Activated T-helper 1 cell treated with anti-CD3 and anti-CD28 coated beads, Interleukin-2, amount 50 U/mL, for 16 hours (primary cell): ENCODE measurements at places on chromosomes 3 and 15.
A peak's percentile ranks its signal among the peaks of the same experiment; 100 is the strongest.

- no peak for DNase-seq
Measured at GRCh38 chr15:99921101-99921500, 187.9 kb upstream of the LYSMD4 start.

- no peak for DNase-seq
Measured at GRCh38 chr3:59558906-59559720, 509.3 kb upstream of the CFAP20DC start.

- DNase-seq: no peak
Measured at GRCh38 chr15:65189102-65189740, 4.1 kb upstream of the CLPX start.

DNA sequence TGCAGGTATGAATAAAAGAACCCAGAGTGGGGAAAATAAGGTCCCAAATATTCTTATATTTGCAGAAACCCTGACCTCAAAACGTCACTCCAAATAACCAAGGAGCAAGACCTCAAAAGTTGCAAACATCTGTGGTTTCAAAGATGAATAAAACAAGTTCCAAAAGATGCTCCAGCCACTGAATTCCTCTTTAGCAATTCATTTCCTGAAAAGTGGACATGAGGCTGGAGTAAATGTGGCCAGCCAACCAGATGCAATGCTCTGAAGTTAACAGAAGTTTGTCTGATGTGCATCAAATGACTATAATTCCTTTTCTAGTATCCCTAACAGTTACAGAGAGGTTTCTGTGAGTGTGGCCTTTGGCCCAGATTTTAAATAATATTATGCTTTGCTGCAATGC is 71.2 kb upstream of the WNT5A start:
- no peak for DNase-seq

GRCh38 chr3:168220556-168220955 is 124.8 kb upstream of the GOLIM4 start:
- no peak for DNase-seq

DNA sequence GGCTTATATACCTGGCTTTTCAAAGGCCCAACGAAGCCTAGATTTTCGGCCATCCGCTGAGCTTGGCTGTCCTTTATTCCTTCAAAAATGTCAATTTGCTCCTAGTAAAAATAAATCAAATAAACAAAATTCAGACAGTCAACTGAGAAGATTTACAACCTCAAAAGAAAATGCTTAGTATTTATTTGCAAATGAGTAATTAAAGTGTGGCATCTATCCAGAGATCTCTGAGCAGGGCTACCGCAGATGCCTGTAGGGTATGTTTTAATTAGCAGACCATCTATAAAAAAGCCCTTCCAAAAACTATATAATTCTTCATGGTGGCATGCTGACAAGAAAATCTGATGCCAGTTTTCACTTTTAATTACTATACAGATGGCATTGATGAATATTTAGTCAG is 136.2 kb downstream of the SUCLG2 start:
- no peak for DNase-seq

DNA sequence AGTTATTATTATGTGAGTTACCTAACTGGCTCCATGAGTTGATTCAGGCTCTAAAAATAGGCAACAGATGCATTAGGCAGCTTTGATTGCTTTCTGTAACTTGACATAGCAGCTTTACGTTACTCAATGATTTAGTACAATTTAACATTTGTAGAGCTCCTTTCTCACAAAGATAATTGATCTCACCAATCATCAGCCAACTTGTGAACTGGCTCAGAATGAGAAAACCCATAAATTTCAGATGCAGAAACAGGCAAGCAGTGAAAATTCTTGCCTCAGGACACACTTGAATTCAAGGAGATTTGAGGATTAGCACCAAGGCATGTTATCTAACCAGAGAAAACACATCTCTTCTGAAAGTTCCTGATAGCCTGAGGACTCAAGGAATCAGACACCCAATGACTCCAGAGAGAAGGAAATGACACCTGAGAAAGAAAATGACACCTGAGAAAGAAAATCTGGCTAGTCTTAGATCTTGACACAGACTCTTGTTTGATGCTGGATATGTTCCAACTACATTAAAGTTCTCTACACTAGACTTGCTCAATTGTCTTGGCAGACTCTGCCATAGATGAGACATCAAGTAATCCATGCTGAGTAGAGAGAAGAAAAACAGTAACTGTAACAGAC is 315.1 kb upstream of the CBLB start:
- no peak for DNase-seq

DNA sequence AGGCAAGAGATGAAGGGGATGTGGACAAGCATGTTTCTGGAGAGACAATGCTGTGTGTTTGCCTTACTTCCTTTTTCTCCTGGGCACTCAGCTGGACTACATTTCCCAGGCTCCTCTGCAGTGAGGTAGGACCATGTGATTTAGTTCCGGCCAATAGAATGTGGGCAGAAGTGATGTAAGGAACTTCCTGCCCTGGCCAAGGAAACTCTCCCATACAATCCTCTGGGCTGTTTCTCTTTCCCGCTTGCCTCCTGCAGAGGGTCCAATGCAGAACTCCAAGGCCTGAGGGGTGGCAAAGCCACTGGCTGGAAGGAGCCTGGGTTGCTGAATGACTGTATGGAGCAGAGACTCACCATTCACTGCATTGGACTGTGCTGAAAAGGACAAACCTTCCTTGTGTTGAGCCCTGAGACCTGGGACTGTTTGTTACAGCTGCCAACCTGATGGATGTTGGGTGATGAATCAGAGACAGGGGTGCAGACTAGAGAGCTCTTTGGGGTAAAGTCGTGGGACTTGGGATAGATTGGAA is 82.7 kb upstream of the SLC6A6 start:
- DNase-seq: no peak

GRCh38 chr3:189745622-189746021 is 114.4 kb downstream of the TP63 start:
- no peak for DNase-seq

GRCh38 chr3:101271728-101272127 is 48.6 kb downstream of the IMPG2 start:
- DNase-seq: no peak

DNA sequence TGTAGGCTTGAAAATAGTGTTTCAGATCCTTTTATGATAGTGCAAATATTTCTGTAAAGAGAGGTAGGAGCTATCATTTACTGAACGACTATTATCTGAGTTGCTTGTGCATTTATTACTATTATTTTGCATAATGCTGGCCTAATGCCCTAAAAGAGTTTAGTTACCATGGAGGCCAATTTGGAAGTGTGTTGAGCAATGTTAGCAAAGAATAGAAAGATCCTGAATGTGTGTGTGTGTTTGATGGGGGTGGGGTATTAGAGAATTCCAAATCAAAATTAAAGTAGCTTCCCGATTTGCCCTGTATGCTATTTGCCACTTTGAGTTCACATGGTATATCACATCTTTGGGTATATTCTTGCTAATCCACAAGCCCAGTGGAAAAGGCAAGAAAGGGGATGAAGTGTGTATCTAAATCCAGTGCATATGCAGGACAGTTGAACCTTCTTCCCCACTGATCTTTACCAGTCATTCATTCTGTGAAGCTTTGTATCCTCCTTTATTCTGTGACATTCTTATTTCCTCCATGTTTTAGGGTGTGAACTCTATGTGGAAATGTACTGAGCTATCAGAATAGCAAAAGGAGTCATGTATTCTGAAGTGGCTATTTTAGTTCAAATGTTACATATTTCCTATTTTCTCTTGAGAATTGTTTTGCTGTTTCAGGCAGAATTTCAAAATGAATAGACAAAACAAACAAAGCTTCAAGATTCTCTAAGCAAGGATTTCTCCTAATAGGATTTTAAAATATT is 45.7 kb upstream of the PLSCR5 start:
- no peak for DNase-seq

DNA sequence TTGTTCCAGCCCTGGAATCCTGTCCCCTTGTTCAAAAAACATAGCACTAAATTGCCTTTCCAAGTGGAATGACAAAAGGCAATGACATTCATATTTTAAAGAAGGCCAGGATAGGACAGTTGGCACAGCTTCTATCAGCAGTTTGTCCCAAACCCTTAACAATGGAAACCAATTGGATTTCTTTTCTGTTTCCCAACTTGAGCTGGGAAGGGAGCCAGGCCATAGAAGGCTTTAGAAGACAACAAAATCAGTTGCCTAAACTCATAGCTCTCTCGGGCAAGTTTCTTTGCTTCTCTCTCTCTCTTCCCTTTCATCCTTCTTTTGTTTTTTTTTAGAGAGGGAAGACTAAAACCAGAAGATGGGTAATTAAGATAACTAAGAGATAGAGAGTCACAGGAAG is 227.7 kb upstream of the TPRG1 start:
- DNase-seq: no peak

GRCh38 chr15:68528626-68529290 is 50.0 kb upstream of the CORO2B start:
- no peak for DNase-seq

DNA sequence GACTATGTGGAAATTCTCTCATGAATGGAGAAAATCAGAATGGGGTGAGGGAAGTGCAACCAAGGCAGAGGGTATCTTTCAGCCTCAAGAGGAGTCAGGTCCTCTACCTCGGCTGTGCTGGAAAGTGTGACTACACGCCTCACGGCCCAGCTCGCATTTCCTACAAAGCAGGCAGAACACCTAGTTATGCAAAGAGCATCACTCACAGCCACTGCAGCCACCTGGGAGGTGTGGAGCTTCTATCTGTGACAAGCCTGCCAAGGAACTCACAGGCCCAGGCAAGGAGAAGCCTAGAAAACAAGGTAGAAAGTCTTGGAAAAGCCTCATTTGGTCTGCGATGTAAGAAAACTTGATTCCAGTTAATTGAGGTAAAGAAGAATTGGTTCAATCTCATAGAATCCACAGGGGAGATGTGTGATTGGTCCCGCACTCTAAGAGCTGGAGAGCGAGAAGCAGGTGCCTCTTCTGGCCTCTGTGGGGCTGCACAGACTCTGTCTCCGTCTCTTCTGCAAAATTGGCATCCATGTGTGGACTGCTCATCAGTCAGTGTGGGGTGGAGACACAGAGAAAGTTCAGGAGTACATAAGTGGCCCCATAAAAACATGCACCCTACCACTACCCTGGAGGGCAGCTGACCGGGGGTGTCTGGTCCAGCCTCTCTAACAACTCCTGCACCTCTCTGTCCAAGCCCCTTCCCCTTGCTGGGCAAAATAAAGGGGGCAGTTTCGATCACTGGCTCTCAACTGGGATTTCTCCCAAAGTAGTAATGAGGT is 76.8 kb downstream of the TAMM41 start:
- DNase-seq: no peak

DNA sequence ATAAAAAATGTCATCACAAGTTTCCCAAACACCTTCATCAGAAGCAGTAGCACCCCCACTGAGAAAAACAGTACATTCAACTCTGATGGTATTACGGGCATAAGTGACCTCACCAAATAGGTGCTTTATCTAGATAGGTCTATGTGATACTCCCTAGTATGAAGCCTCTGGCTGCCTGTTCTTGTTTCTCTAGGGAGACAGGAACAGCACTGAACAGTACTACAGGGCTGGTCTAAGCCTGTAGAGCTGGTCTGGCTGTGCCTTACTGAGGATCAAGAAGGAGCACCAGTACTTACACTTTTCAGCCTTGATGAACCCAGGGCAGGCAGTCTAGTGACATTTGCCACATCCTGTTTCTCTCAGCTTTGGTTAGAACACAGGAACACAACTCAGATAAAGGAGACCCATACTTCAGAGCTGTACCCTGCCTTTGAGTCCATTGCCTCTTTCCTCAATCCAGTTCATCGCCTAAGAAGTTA is 35.9 kb downstream of the OXNAD1 start:
- no peak for DNase-seq

- DNase-seq: no peak
Measured at GRCh38 chr3:180183346-180183745, 146.6 kb upstream of the PEX5L start.

- DNase-seq: no peak
Measured at GRCh38 chr3:188523291-188523690, 369.3 kb downstream of the LPP start.

- DNase-seq: no peak
Measured at GRCh38 chr3:117898722-117899522, 1135.7 kb downstream of the IGSF11 start.

- peak; percentile 25 for DNase-seq
Measured at GRCh38 chr3:151086484-151087456, 1.3 kb downstream of the MED12L start.

GRCh38 chr3:38487323-38487722 is 8.8 kb upstream of the EXOG start:
- no peak for DNase-seq

GRCh38 chr15:71758711-71759110 is 51.6 kb upstream of the NR2E3 start:
- DNase-seq: no peak
